Fibroblast of gingiva (primary cell): ENCODE measurements at places on chromosomes 6 and 20.

GRCh38 chr6:37689381-37689780 is 8.3 kb downstream of the MDGA1 start:
- DNase-seq, result no peak

DNA sequence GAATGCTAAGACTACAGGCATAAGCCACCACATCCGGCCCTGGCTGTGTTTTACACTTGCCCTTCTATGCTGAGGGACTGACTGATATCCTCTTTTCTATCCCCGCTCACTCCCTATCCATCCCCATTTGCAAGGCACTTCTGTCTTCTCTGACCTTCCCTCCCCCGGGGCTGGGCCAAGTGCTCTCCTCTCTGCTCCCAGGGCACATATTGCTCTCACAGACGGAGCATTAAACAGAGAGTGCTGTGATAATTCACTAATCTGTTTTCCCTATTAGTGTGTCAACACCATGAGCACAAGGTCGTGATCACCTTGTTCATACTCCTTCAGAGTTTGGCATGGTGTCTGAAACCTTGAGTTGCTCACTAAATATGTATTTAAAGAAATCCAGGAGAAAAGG is 9.0 kb upstream of the SLC2A12 start:
- DNase-seq, result no peak

- DNase-seq, result no peak
These were observed 798.3 kb upstream of the SLC35B3 start for GRCh38 chr6:9233686-9234085.

DNA sequence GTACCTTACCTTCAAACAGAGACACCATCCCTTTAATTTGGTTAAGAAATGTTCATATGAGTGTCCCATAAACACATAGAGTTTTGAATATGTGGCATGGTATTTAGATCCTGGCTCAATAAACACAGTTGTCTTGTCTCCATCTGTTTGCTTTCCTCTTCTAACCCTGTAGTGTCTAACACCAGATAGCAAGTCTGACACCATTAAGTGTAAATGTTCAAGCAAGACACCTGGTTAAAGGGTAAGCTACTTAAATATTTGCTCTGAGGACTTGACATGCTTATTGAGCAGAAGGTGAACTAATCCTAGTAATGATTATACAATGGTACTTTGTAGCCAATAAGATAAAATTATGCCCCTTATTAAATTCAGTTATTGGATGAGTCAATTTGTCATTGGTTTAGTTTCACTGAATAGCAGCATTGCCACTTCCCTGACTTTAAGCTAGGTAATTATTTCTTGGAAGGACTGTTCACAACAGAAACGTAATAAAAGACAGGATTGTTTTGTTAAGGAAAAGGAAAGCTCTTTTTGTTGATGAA is 26.9 kb upstream of the GOPC start:
- DNase-seq, result no peak

- DNase-seq, result no peak
These were observed 54.4 kb upstream of the SLCO4A1 start for GRCh38 chr20:62587757-62588402.

DNA sequence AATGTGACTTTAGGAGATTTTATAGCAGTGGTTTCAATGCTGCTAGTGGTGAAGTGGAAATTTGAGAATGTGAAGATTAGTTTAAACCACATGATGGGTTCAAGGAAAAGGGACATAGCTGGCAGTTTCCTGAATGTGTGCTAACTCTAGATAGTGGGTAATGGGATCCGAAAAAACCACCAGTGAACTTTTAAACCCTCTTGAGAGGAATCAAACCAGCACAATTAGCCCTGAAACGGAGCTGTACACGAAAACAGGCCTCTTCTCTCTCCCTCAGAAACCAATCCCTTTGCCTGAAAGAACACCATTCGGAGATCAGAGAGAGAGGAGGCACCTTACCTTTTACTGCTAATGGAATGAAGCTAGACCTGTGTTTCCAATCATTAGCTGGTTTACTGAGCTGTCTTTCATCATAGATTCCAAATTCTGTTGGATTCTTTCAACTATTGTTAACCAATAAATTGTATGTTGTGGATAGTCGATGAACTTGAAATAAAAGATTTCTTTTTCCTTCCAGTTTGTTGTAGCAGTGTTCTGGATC is 103.9 kb downstream of the AIG1 start:
- DNase-seq, result no peak

DNA sequence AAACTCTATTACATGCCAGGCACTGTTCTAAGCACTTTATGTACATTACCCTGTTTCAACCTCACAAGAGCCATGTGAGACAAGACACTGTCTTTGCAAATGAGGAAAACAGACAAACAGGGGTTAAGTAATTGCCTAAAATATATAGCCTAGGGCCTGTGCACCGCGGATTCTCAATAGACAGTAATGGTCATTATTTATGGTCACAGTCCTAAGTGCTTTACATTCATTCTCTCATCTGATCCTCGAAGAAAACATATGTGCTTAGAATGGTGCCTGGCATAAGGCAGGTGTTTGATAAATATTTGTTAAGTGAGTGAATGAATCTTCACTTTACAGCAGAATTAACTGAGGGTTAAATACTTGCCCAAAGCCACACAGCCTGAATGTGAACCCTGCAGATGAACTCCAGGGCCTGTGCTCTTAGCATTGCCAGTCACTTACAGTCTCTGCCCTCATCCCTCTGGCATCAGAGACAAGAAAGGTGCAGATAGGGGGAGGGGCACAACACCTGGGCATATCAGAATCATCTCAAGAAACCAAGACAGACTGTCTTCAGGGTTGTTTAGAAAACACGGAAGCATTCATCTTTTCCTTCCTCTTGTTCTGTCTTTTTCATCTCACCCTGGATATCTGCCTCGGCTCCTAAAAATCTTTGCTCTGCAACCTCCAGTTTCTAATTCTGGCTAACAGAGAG is 92.8 kb upstream of the SASH1 start:
- no peak for DNase-seq

GRCh38 chr6:158329531-158329930 is 17.3 kb downstream of the TULP4 start:
- DNase-seq, result no peak

- no peak for DNase-seq
These were observed 361.6 kb upstream of the SULF2 start for GRCh38 chr20:48146877-48147276.

DNA sequence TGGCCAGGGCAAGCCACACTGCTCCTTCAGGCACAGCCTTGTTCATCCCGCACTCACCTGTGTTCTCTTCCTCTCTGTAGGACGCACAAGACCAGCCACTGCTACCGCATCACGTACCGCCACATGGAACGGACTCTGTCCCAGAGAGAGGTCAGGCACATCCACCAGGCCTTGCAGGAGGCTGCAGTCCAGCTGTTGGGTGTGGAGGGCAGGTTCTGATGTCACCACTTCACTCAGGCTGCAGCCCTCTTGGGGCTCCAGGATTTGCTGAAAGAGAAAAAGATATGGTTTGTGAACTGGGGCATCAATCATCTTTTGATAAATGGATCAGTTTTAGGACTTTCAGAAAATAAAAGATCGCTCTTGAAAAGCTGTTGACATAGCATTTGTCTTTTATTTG is 235.5 kb downstream of the NRN1 start:
- DNase-seq, result no peak

DNA sequence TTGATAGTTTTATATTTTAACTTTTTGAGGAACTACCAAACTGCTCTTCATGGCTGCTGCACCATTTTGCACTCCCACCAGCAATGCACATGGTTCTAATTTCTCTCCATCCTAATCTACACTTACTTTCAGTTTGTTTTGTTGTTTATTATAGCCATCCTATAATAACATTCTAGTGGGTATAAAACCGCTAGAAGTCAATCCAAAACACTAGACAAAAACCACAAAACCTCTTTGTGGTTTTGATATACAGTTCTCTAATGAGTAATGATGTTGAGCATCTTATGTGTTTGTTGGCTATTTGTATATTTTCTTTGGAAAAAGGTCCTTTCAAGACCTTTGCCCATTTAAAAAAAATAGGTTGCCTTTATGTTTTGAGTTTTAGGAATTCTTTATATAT is 5.6 kb downstream of the RPP21 start:
- DNase-seq, result no peak

- DNase-seq, result peak; percentile 84
These were observed 1.5 kb upstream of the GGT7 start for GRCh38 chr20:34874094-34874654.

- DNase-seq, result no peak
These were observed 7.0 kb downstream of the EMILIN3 start for GRCh38 chr20:41359541-41360011.

DNA sequence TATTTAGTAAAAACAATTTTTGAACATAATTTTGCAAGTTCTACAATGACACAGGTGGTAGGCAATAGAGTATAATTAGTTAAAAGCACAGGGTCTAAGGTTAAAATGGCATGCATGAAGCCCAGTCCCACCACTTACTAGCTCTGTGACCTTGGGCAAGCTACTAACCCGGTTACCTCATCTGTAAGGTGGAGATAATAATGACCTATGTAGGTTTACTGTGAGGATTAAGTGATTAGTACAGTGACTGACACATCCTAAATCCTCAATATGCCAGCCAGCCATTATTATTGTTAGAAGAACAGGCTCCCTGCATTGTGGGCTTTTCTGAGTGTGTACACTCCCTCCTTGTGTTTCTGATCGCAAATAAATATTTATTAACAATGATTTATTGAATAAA is 26.2 kb downstream of the ATXN1 start:
- DNase-seq, result no peak

DNA sequence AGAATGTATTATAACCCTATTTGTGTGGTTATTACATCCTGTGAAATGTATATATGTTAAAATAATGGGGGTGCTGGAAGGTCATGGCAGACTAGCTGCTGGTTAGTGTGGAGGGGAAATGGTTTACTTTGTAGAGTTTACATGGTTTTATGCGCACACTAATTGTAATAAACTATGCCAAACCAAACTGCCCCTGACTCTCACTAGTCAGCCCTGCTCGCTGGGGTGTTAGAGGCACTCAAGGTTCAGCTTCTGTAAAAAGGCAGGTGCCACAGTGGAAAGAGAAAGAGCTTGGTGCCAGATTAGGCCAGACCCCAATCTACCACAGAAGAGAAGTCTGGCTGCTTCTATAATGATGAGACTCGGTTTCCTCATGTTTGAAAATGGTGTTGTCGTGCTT is 52.7 kb downstream of the GOPC start:
- DNase-seq, result no peak

DNA sequence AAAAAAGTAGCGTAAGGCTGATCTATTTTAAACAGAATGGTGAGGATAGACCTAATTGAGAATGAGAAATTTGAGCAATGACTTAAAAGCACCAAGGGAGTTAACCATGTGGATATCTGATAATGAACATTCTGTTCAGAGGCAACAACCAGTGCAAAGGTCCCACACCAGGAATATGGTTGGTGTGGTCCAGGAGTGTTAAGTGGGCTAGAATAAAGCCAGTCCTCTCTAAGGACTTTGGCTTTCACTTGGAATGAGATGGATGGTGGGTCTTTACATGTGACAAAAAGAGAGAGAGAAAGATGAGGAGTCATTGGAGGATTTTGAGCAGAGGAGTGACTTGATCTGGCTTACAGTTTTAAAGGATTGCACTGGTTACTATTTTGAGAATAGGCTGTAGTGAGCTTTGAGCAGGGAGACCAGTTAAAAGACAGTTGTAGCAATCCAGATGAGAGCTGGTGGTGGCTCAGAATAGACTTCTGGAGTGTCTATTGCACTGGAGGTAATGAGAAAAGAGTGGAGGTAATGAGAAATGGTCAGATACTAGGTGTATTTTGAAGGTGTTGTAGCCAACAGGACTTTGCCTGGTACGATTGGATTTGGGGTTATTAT is 89.8 kb downstream of the SCAF8 start:
- DNase-seq, result no peak

GRCh38 chr20:32727683-32728082 is 15.6 kb downstream of the COMMD7 start:
- peak; percentile 42 for DNase-seq
